SHP77 (cell line): ENCODE measurements at places on chromosomes 5 and 9.
A peak's percentile ranks its signal among the peaks of the same experiment; 100 is the strongest.

- DNase-seq, result no peak
These were observed 115.7 kb downstream of the TLE1 start for GRCh38 chr9:81573415-81574321.

GRCh38 chr9:113160571-113160970 lies 9.8 kb downstream of the SLC31A2 start:
- no peak for DNase-seq

- no peak for DNase-seq
These were observed 283.6 kb upstream of the RPS23 start for GRCh38 chr5:82561797-82562196.

- no peak for DNase-seq
These were observed 166.3 kb upstream of the ZNF608 start for GRCh38 chr5:124912638-124913328.

- no peak for DNase-seq
These were observed 41.5 kb downstream of the SH3PXD2B start for GRCh38 chr5:172412724-172413286.

- no peak for DNase-seq
These were observed 64.7 kb upstream of the SPOCK1 start for GRCh38 chr5:137563646-137564397.

GRCh38 chr5:178297751-178298150 lies 65.1 kb upstream of the PHYKPL start:
- no peak for DNase-seq

- DNase-seq, result peak; percentile 27
These were observed 48.7 kb upstream of the PSD2 start for GRCh38 chr5:139746691-139747582.

DNA sequence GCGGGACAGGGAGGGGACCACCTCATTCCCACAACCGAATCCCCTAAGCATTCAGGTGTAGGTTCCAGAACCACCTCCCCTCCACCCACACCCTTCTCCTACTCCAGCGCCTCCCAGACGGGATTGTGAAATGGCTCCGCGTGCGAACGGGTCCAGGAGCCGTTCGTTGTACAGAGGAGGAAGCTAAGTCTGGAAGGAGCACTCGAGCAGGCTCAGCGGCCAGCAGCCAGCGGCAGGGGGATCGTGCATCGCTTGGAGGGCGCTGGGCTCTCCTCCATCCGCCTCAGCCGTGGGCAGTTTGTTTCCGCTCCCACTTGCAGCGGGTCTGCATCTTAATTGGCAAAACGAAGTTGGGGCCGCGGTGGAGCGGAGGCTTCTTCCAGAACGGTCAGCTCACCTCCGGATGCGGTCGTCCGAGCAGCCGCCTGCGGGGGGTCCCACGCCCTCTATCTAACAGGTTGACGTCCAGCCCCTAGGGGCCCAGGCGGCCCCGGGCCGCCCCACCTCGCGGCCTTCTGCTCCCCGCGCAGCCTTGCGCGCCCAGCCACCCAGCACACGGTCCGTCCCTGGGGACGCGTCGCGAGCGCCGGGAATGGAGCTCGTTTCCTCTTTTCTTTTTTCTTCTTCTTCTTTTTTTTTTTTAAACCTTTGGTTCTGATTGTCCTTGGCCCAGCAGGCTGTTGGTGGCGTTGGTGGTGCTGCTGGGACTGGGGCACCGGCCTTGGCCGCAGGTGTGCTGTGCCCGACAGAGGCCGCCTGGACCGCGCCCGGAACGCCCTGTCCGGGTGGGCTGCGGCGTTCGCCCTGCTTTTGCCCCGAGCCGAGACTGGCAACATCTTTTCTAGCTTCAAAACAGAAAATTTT lies 3.9 kb upstream of the BARX1 start:
- DNase-seq, result no peak

GRCh38 chr5:149667084-149667828 lies 62.9 kb upstream of the PPARGC1B start:
- peak; percentile 28 for DNase-seq

DNA sequence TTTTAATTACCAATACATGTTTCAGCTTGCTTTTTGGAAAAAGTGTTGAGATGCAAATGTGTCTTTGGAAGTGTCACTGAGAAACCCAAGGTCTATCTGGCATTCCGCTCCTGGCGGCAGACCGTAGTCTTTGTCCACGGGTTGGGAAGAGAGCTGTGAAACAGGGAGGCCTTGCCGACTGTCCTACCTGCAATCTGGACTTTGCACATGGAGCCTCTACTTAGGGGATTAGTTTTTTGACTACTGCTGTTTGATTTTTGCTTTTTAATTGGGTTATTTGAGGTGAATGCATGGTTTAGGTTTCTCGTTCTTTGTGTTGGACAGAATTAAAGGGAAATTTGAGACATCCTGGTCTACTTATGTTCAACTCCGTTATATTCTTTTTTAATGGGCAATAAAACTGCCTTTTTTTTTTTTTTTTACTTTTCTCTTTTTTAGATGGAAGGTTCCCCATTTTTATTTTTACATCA lies 25.7 kb downstream of the TRIO start:
- DNase-seq, result no peak

- no peak for DNase-seq
These were observed 36.7 kb downstream of the CDK7 start for GRCh38 chr5:69271376-69271775.

GRCh38 chr5:124831687-124832240 lies 85.3 kb upstream of the ZNF608 start:
- no peak for DNase-seq

- peak; percentile 74 for DNase-seq
These were observed 1009.8 kb downstream of the DNAH5 start for GRCh38 chr5:12934722-12935121.

GRCh38 chr9:70044490-70045307 lies 1.1 kb downstream of the MAMDC2 start:
- DNase-seq, result no peak

DNA sequence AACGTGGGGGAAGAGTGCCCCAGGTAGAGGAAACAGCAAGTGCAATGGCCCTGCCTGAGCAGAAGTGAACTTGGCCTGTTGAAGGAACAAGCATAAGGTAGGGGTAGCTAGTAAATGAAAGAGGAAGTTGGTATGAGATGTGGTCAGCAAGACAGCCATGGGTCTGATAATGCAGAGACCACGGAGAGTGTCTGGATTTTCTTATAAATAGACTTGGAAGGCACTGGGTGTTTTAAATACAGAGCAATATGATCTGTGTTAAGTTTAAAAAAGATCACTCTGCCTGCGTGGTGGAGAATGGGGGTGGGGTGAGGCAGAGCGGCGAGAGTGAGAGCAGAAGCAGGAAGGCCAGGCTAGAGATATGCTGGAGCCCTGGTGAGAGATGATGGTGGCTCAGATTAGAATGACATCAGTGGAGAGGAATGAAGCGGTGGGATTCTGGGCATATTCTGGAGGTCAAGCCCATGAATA lies 4.2 kb downstream of the ADAM19 start:
- no peak for DNase-seq

DNA sequence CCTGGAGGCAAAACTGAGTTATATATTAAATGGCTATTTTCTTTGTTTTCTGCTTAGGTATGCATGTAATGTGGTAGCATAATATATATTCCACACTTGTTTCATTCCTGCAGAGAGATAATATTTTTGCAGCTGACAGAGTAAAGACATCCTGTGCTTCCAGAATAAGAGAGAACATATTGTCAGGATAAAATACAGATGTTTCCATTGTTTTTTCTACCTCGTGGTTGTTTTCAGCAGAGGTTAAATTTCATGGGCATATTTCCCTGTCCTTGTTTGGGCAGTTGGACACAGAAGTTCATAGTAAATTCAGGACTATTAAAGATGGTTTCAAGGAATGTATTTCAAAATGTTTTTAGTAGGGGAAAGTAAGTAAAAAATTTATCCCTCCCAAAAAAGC lies 47.6 kb upstream of the MEGF10 start:
- no peak for DNase-seq

DNA sequence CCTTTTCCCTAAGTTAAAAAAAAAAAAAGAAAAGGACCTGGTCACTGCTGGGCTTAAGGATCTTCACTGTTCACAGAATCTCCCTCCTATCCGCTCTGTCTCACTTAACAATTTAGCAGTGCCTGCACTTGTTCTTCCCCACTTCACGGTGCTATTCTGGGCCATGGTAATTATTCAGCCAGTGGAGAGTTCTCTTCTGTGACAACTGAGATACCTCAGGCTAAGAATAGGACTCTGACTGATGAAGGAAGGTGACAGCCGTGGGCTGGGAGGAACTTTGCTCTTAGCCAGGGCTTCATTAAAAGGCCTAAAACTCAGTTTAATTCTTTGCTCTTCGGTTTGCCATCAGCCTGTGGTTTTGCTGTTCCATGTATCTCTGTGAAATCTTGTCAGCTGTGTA lies 51.9 kb upstream of the ENTREP1 start:
- DNase-seq, result no peak

GRCh38 chr5:89942171-89942570 lies 467.4 kb downstream of the CETN3 start:
- DNase-seq, result no peak

GRCh38 chr9:94909250-94909894 lies 182.9 kb downstream of the AOPEP start:
- no peak for DNase-seq

DNA sequence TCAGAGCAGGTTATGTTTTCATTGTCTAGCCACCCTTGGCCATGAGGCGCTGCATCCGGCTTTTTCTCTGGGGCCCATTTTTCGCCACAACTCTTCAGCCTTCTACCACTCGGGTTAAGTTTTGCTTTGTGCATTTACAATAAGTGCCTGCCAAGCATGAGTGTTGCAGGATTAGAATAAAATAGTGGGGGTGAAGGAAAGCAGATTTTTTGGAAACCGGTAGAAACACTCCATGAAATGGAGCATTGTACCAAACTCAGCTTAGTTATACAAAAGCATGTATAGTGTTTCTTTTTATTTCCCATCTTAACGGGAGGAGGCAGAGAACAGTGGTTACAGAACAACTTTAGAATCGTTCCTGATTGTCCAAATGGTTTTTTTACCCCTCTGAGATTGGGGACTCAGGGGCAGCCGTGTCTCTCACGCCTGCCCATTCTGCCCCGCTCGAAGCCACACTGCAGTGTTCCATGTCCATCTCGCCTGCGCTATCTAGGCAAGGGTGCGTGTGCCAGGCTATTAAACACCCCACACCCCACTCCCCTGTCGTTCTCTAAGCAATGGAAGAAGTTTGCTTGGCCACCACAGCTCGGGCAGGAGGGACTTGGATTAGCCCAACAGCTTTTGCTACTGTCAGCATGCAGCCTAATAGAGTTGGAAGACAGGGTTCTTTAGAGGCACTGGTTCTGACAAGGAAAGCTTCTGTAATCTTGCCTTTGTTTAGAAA lies 268.8 kb upstream of the WWC1 start:
- no peak for DNase-seq

DNA sequence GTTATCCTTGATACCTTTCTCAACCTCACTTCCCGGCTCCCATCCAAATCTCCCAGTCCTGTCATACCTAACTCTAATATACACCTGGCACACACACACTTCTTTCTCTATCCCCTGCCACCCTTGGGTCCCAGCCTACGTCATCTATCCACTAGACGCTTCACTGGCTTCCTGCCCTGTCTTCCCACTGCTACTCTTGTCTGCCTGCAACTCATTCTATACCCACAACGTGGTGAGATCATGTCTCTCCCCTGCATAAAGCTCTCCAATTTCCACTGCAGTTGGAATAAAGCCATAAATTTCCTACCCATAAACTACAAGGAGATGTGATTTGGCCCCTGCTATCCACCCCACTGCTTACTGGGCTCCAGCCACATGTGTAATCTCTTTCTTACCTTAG lies 93.5 kb downstream of the JMY start:
- DNase-seq, result no peak

- DNase-seq, result no peak
These were observed 10.1 kb downstream of the ROR2 start for GRCh38 chr9:91939978-91940377.

DNA sequence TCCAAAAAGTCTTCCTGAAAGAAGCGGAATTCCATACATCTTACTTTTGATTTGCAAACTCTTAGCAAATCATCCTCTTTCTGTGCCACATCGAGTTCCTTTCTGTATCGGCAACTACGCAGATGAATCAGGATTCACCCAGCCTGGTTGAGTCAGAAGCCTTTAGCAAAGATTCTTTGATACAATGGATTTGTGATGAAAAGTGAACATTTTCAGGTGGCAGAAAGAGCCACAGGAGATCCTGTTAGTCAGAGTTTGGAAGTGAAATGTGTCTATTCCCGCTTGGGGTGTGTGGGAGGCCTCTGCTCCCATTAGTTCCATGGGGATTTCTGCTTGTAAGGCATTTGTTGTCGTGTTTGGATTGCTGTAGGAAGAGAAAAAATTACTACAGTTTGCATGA lies 351.8 kb upstream of the WWC1 start:
- no peak for DNase-seq

- DNase-seq, result no peak
These were observed 13.5 kb downstream of the DUSP1 start for GRCh38 chr5:172757394-172758010.
